H7 (cell line): ENCODE measurements at places on chromosomes 7 and 10.

DNA sequence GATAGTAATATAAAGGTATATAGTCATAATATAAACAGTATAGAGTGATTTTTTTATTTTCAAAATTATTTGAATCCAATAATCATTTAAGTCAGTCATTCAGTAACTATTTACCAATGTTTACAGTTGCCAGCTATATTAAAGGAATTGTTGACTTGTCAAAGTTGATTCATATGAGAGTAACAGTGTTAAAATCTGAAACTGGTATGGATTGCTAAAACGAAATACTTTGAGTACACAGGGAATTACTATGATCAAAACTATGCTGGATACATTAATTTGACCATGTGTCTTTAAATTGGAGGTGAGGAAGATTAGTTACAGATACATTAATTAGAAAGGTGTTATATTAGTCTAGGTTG lies 282.6 kb downstream of the ADK start:
- no peak for DNase-seq

DNA sequence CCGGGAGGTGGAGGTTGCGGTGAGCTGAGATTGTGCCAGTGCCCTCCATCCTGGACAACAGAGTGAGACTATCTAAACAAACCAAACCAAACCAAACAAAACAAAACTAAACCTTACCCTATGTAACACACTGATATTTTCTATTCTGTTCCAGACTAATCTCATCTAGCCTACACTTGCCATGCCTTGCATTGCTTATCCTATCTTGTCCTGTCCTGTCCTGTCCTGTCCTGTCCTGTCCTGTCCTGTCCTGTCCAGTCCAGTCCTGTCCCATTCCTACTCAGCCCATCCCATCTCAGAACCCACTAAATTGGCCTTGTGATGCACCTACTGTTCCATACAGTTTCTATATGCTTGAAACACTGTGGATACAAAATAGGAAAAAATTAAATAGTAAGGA lies 64.7 kb upstream of the HDAC9 start:
- no peak for DNase-seq

DNA sequence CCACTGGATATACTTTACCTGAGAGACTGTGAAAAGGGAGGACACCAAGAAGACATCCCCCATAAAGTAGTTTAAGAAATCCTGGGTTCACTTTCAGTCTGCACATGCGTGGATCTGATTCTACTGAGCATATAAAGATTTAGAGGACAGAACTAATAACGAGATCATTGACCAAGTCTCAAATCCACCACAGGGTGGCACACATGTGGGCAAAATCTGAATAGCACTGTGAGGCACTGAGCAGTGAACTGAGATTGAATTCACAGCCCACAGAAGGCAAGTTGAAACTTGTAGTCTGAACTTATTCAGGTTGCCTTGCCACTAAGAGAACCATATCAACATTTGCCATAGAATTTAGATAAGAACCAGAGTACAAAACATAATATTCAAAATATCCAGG lies 818.6 kb downstream of the GRID1 start:
- peak; percentile 2 for DNase-seq

DNA sequence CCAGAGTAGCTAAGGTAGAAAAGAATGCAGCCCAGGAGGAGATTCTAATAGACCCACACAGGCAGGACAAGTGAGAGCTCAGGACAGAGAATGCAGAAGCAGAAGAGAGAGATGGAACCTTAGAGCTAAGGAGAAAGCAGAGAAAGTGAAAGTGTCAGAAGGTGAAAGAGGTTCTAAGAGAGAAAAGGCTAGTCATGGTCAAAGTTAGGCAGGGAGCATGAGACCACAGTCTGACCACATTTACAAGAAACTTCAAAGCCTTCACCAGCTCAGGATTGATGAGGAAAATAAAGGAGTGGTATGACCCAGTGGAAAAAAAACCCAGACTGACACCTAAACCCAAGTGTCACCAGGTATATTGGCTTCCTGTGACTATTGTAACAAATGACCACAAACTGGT lies 131.8 kb upstream of the WDR11 start:
- DNase-seq, result no peak

DNA sequence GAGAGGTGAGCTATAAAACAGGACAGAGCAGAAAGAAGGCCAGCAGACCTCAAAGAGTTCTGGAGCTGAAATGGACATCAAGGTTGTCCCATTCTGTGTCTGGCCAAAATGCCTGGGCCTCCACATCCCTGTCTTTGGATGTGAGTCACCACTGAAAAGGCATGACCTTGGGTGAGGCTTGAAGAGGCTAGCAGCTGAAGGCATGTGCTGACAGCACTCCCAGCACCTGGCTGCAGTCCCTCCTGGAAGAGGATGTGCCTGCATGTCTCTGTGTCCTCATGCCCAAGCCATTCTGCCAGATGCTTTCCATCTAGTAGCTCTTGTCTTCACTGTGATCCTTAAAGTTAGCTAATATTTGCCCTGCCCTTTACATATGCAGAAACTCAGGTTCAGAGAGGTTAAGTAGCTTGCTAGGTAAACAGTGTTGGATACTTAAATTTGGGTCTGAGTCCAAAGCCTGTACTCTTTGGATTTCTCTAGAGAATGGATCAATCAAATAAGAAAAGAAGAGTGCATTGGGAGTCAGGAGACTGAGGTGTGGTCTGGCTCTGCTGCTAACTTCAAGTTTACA lies 35.8 kb downstream of the HECW1 start:
- no peak for DNase-seq

GRCh38 chr10:128438417-128439063 lies 312.3 kb upstream of the MKI67 start:
- no peak for DNase-seq

DNA sequence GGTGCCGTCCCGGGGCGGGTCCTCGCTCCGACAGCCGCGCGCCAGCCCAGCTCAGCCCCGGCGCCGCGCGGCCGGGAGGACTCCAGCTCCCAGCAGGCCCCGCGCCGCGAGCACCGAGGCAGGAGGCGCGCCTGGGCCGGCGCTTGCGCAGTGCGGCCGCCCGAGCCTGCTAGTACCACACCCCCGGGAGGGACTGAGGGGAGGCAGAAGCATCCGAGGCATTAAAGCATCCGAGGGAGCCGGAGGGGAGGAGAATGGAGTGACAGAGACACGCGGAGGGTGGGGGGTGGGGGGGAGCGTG lies at the start of gene GRK5:
TSS of gene GRK5 (plus strand) at position 206 of the 301 bp plus-strand sequence. CDS start 347 bp downstream, outside the sequence.
- peak; percentile 99 for DNase-seq

DNA sequence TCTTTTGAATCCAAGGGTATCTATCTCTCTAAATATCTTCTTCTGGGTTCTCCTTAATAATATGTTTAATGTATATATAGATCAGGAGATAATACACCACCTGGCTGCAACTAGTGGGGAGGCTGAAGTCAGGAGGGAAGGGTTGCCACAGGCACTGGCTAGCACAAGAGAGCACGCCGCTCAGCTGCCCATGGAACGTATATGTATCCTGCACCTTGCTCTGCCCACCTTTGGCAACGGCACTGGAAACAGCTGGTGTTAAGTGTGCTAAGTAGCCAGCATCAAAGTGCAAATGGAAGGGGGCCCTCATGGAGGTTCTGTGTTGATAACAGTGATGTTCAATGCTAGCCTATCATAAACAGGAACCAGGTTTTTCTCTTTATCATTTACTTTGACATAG lies 49.8 kb upstream of the FAM133B start:
- no peak for DNase-seq
